Thymus (tissue), 14 donors: ENCODE measurements at places on chromosomes 2 and 18.
A peak's percentile ranks its signal among the peaks of the same experiment; 100 is the strongest.

GRCh38 chr18:57780318-57780705, 22.8 kb downstream of the ATP8B1 start:
- no peak for DNase-seq

GRCh38 chr2:239148495-239149200, 252.2 kb downstream of the HDAC4 start:
- DNase-seq, result no peak

DNA sequence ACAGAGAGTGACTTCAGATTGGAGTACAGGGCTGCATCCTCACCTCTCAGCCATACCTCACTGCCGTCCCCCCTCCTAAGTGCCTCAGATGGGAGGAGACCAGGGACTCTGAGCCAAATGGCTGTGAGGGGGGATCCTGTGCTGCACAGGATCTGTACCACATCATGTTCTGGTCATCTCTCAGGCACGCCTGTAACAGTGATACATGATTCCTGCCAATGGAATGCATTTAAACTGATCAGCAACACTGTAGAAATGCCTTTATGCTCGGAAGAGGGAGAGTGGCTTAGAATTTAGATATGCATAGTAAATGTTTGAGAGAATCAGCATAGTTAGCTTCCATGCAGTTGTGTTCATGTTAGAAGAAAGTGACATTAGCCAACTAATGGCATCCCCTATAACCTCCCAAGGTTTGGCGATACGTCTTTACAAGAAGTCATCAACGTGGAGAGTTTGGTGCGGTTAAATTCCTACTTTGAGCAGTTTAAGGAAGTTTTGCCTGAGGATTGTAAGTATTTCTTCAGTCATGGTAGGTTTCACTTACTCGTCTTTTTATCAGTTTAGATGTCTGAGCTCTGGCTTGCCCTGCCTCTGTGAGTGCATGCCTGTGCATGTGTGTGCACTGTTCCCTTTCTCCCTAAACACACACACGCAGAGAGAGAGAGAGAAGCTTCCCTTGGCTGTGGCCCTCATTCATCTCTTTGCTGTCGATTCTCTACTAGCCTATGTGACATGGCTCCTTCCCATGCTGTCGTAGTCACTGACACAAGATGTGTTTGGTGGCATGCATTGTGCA, 40.0 kb downstream of the COA5 start:
- DNase-seq, result no peak

DNA sequence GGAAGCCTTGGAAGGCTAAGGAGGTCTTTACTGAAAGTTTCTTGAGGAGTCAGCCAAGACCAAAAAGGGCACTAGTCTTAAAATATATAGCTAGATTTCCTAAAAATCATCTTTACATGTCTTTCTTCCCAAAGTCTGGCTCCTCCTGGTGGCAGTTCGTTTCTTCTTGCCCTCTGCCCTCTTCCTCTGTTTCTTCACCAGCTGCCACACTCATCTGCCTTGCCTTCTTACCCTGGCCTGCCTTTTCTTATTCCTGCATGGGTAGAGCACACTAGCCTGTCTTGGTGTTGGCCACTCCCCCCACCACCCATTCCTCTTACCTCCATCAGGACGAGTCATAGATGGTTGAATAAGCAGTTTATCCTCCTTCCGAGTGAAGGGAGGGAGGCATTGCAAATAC, 129.8 kb downstream of the RAPGEF4 start:
- DNase-seq, result no peak

- no peak for DNase-seq
Observed at GRCh38 chr2:15748736-15749323, 157.2 kb downstream of the DDX1 start.

DNA sequence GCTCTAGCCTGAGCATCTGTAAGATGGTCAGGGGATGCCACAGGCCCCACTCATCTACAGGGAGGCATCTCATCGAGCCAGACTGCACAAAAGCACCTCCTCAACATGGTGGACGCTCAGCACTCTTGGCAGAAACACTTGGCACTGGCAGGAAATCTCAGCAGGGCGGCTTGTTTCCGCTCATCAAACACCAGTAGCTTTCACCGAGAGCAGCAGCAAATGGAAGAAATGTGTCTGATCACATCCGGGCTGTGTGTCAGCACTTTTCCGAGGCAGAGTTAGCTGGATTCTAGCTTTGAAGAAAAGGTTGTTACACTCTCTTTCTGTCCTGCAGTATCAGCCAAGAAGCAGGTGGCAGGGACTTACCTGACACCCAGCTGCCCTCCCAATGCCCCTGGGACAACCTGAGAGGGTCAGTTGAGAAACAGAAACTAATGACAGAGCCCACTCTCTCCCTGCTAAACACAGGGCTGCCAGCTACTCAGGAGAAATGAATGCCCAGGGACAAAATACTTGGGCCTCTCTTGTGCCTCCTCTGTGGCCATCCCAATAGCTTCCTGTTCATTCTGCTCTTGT, 68.9 kb upstream of the FZD7 start:
- DNase-seq, result no peak

GRCh38 chr2:155633887-155634570, 698.5 kb downstream of the NR4A2 start:
- DNase-seq, result no peak

GRCh38 chr2:230891064-230891463, 26.3 kb downstream of the ITM2C start:
- no peak for DNase-seq

- DNase-seq, result no peak
Observed at GRCh38 chr2:23669413-23670244, 257.3 kb downstream of the ATAD2B start.

DNA sequence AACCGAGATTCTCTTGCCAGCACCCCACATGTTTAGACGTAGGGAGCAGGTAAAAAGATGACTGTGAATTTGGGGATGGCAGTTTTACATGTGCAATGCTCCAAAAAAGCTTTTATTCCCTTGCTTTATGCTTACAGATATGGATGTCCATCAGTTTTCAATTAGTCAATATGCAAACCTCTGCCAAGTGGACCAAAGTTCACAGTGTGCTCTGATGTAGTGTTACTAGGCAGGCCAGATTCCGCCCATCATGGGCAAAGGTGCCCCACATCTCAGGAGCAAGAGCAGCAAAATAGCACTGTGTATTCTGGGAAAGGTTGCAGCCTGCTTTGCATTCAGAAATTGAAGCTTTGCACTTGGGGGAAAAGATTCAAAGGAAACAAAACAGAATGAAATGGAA, 329.7 kb upstream of the ZEB2 start:
- no peak for DNase-seq

- peak; percentile 81 for DNase-seq
Observed at GRCh38 chr2:24382363-24383073, 22.2 kb upstream of the ITSN2 start.

- no peak for DNase-seq
Observed at GRCh38 chr18:3391704-3392466, 58.1 kb upstream of the TGIF1 start.

- no peak for DNase-seq
Observed at GRCh38 chr2:137521653-137522619, 442.3 kb upstream of the HNMT start.

GRCh38 chr2:161988589-161988988, 85.4 kb downstream of the DPP4 start:
- no peak for DNase-seq

- DNase-seq, result no peak
Observed at GRCh38 chr18:79064228-79064627, 5.0 kb upstream of the ATP9B start.

DNA sequence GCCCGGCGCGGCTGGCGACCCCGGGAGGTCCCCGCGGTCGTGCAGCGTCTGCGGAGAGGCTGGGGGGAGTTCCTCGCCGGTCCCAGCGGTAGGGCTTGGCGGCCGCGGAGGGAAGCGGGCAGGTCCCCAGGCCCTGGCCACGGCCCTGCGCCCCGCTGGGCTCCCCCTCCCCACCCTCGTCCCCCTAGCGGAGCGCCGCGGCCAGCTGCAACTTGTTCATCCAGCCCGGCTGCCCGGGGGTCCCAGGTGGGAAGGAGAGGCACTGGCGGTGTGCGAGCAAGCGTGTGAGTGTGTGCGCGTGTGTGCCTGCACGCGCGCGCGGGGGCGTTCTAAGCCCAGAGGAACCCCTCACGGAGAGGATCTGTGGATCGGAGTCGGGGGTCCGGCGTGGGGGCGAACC, 1.3 kb downstream of the PTPRM start:
- DNase-seq, result no peak

DNA sequence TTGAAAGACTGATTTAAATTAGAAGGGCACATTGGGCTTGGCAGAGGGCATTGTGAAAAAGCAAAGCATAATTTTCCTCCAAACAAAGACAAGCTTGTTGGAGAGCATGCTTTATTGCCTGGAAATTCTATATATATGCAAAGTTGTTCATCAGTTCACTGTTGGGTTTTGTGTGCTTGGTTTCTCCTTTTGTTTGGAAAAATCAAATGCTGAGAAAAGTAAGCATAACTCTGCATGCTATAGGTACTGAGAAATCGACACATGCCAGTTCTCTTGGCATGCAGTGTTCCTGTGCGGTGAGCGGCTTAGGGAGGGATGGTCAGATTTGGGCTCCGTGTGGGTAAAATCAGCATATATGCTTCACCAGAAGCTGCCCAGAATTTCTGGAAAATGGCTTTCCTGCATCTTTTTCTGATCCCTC, 161.0 kb downstream of the RAPGEF4 start:
- no peak for DNase-seq

DNA sequence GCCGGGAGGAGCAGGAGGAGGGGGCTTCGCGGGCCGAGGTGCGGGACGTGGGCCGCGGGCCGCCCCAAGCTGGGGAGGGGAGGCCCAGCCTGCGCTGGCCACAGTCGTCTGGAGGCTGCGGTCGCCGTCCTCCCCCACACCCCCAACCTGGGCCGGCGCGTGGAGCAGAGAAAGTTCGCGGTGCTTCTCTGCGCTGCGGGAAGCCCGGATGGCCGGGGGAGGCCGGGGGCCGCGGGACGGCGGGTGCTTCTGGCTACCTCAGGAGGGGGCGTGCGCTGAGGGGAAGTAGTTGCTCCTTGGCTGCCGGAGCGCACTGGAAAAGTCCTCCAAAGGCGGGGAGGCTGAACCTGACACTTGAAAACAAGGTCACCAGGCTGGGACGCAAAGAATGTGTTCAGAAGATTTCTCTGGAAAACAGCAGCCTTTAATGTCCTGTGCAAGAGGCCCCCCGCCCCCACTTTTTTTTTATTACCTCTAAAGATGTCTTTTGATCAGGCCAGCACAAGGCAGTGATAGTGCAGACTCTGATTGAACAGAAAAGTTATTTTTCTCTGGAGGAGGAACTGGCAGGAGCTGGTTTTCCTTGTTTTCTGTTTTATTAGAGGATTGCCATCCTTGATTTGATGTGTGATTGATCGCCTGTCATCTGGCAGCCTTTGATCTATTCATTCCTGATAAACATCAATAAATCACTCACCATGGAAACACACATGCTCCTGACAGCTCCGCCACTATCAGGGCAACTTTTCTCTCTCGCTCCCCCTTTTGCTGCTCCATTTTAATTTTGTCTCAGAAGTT, 1.6 kb downstream of the TSHZ1 start:
- DNase-seq, result no peak

DNA sequence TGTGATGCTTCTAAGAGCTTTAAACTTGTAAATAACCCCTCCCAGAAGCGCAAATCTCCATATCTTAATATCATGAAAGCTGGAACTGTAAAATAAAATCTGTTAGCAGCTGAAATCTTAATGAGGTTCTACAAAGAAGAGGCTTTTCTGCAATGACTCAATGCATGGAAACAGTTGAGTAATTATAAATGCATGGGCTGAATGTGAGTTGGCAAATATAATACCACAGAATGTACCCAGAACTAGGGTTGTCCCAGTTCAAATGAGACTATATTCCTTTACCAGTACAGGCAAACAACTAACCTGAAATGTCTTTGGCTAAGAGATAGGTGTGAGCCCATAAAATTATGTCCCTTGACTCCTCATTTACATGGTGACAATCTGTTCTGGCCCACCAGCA, 52.9 kb downstream of the SATB2 start:
- no peak for DNase-seq

DNA sequence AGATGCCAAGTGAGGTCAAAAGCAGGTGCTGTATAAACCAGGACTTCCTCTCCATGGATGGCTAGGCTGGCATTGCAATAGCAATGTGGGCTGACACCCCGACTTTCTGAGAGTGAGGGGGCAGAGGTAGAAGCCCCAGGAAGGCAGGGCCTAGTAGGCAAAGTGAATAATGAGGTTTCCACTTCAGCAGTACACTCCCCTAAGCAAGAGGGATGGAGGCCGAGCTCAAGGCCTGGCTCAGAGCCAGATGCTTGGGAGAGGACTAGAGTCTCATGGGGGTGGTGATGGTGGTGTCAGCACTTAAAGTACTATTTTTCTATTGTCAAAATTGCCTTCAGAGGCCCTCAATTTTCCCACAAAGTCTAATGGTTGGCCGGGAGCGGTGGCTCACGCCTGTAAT, 41.6 kb upstream of the HK2 start:
- no peak for DNase-seq

DNA sequence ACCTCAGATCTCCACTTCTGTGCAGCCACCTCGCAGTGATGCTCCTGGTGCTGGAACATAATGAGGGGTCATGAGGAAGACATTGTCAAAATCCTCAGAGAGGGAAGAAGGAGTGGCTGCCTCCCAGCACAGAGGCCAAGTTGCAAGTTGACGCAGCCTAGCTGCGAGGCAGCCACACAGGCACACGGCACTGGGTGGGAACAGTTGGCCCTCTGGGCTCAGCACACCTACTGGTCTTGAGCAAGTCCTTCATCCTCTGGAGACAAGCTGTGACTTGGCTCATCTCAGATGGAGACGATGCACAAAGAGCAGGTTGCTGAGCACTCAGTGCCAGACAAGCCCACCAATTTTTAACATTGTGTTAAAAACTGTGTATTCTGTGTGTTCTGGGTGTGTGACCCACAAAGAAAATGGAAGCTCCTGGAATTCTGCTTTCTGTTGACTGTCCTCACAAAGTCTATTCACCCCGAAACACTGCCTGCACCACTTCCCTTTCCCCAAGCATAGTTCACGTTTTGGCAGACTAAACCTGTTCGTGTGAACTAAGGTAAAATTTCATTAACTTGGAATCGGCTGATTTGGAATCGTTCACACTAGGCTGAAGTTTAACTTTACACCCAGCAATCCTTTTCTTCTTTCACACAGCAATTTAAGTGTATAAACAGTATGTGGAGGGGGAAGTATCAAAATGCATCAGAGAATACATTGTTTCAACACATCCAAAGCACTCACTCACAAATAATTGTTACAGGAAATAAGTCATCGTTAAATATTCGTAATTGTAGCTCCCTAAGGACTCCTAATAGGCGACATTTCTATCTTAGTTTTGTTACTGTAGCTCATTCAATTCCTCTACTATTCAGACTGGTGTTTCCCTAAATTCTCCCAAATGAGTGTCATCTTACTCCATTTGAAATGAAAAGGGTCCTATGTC, 266.6 kb upstream of the ID2 start:
- DNase-seq, result no peak

DNA sequence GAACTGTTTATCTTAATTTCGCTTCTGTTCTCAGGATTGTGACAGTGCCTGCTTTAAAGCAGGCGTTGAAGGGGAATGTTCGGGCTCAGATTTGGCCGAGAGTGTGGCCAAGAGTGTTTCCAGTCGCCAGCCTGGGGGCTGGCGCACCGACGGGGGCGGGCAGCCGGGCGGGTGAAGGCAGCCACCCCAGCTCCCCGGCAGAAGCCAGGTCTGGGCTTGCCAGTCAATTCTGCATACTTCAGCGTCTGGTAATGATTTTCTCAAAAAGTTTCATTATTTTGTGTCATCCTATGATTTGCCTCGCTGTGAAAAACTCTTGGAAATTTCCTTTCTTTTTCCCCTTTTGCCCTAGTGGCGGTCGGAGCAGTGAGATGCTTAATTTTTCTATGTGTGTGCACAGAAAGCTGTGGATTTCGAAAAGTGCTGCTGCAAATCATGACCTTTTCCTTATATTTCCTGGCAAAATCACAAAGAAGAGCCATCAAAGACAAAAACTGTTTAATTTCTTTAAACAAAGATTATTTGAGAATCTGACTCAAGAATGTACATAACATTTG, 856 bp downstream of the FAM228A start:
- no peak for DNase-seq
